RWPE1 (cell line): ENCODE measurements at places on chromosomes 12 and 14.
A peak's percentile ranks its signal among the peaks of the same experiment; 100 is the strongest.

DNA sequence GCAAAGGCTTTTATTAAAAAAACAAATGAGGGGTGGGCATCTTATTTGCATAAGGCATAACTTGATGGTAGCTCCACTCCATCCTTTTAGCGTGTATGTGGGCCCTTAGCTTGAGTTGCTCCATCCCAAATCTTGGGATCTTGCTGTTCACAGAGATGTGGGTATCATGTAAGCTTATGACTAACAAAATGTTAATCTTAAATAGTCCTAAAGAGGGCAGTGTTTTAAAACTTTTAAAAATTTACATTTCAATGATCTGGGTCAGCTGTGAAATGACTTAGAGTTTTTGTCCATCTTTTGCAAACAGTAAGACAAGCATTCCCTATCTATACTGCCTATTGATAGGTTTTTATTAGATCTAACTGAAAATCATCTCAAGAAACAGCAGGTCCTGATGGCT is 86.0 kb downstream of the SLCO1A2 start:
- no peak for DNase-seq

DNA sequence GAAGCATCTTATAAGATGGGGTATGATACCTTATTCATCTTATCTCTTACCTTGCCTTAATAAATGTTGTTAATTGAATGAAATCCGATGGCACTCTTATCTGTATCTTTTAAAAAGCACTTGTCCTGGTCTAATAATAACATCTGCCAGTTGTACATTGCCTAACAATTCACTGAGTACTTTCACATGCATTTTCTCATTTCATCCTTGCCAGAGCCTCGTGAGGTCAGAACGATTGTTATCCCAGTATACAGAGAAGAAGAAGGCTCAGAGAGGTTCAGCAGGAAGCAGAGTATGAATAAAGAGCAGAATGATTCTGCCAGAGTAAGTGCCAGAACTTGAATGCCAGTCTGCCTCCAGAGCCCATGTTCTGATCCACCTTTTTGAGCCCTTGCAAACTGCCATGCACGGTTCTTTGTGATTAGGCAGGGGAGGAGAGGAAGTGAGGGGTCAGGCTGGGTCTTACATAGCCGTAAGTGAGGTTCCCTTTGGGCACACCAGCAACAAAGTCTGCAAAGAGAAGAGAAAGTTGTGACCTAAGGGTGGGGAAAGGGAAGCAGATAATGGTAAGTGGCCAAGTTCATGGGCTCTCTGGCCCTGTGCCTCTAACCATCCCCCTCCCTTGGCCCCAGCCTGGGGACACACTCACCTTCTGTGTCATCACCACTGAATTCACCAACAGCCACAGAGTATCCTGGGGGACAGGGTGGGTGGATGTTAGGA is 11.7 kb downstream of the ITGA5 start:
- DNase-seq = no peak

- DNase-seq = peak; percentile 37
Measured at GRCh38 chr12:14824012-14824634, 10.1 kb upstream of the SMCO3 start.

DNA sequence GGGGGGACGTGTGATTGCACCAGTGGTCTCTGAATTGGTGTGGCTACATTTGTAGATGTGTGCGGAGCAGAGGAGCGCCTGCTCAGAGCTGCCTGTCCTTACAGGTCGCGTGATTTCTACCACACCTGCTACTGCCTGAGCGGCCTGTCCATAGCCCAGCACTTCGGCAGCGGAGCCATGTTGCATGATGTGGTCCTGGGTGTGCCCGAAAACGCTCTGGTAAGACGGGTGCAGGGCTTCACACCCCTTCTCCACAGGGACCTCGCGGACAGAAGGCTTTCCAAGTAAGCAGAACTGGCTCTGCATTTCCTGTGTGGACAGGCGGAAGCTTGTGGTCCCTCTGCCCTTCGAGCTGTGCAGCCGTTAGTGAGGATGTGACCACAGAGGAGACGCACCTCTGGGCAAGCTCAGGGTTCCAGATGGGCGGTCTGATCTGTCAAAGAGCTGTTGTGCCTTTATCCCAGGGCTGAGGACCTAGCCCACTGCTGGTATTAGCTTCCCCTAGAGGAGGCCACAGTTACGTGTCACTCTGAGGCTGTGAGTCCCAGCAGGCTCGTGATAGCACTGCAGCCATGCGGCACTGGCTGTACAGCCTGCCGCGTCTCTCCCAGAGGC is 47.7 kb downstream of the MAX start:
- DNase-seq = no peak

DNA sequence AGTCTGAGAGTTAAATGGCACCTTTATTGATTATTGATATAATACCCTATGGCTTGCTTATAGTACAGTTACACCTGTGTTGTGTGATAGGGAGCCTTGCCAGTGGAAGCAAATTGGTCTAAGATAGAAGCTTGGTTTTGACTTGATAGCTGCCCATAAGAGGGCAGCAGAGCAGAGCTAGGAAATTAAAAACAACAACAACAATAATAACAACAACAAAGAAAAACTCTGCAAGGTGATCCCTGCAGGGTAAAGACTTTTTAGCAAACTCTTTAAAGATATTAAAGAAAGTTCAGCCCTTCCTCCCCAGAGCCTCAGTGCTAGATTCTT is 18.0 kb upstream of the RNASE10 start:
- no peak for DNase-seq

DNA sequence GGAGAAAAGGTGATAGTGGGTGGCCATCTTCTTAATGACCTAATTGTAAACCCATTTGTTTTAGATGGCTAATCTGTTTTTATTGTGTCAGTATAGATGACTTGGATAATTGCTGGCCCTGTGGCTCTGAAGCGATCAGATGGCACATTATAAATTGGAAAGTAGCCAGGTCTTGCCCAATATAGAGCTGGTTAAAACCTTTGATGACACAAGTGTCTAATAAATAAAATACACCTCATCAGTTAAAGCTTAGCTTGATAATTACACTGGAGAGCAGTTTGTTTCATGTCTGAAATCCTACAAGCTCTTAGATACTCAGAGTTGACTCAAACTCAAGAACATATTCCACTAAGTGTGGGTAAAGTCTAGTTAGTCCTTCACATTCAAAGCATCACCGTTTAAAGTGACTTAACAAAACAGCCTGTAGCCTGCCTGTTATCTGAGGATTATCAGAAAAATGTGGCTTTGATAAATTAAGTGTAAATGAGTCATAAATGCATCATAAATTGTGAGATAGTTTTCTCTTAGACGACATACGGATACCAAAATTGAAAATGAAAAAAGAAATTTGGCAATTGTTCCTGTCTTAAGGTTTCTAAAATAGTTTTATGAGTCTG is 280.9 kb downstream of the LRIG3 start:
- no peak for DNase-seq

DNA sequence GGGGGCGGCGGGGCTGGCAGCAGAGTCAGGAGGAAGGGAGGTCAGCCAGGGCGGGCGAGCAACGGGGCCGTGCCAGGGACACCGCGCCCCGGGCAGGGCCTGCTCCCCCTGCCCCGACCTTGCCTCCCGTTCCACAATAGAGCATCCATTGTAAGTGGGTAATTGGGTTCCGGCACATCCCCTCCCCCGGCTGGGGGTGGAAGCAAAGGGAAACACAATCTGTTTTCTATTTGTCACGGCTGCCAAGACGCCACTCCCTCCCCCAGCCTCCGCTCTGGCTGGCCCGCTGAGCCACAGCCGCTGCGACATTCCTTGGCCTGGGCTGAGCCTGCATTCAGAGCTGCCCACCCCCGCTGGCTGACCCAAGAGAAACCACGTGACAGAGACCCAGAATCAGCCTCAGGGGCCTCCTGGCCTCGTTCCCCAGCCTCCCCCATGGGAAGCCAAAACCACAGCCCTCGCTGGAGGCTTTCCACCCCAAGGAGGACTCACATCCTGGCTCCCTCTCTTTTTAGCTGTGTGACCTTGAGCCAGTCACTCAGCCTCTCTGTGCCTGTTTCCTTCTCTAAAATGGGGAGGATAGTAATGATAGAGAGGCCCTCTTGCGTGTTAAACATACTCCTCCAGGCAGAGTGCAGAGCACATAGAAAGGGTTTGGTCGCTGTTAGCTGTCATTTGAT is 117.6 kb downstream of the SCARB1 start:
- DNase-seq = peak; percentile 79

DNA sequence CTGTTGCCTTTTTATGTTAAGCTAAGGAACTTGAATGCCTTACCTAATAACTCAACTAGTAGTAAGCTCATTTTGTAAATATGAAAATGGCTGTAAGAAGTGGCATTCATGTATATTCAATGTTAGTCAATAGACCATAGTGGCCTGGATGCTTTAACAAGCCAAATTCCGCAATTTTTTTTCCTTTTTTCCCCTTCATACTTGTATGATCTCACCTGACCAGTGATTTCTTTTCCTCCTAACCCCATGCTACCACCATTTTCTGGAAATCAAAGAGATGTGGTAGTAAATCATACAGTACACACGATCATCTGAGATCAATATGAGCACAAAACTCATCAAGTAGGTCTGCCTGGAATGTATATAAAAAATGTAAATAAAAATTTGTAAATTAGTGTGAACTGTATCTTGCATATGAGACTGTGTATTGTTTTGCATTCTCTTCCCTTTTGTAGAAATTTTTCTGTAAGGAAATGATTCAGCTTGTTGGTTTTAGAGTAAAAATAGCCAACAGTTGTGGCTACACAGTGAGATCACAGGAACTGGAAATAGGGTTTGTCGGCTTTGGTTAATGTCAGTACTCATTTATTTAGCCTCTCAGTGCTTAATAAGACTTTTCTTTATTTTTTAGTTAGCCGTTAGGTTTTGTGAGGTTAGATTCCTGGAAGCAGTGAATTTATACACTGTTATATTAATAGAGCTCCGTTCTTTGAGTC is 62.5 kb downstream of the ETNK1 start:
- no peak for DNase-seq

DNA sequence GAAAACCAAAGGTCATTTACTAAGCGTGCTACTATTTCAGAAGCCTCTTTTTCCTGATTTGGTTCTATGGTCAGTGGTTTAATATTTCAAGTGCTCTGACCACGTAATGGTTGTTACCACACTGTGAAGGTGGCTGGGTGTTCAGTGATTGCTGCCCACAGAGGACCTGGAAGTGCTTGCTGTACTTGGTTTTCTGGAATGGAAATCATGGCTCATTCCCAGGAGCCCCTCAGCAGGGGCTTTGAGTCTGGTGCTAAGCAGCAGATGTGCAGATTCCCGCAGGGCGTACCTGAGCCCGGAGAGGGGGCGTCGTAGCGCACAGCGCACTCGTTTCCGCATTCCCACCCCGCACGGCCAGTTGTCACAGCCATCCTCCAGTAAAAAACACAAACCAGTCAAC is 50.5 kb downstream of the TRAF3 start:
- DNase-seq = no peak

- no peak for DNase-seq
Measured at GRCh38 chr14:51401756-51402155, 161.7 kb downstream of the TMX1 start.

GRCh38 chr14:103815253-103815652 is 32.1 kb downstream of the PPP1R13B start:
- DNase-seq = no peak

GRCh38 chr12:2959192-2959504 is at the start of gene TEAD4:
TSS of gene TEAD4 (plus strand) at chr12:2959397.
- DNase-seq = peak; percentile 89

- peak; percentile 34 for DNase-seq
Measured at GRCh38 chr14:54722791-54723432, 156.0 kb downstream of the SAMD4A start.

DNA sequence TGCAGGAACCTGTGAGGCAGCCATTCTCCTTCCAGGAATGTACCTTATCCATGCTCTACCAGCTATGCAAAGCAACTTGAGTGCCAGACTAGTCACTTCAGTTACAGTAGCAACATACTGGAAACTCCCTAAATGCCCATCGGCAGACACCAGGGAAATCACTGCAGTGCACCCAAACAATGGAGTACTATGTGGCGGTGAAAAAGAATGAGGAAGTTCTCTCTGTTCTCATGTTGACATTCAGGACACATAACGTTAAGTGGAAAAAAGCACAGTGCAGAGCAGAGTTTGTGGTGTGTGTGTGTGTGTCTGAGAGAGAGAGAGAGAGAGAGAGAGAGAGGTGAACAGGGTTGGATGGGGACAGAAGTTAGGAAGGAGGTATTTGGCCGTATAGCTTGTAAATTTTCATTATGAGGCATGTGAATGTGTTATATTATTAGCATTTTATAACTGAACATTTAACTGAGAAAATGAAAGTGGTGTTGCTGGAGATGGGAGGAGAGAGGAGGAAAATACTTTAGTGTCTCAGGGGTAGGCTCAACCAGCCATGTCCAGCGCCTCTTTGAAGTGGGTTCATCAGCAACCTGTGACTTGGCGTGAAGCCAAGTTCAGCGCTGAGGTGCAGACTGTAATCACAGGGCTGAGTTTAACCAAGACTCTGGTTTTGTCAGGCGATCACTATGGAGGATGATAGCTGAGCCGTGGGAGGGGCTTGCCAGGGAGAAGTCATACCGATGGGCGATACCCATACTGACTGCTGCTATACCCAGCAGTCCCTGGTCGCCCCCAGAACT is 17.3 kb downstream of the TNFAIP2 start:
- no peak for DNase-seq

GRCh38 chr12:118727979-118728366 is 253.4 kb upstream of the SRRM4 start:
- DNase-seq = no peak

- DNase-seq = no peak
Measured at GRCh38 chr12:121267822-121268221, 28.7 kb downstream of the CAMKK2 start.

DNA sequence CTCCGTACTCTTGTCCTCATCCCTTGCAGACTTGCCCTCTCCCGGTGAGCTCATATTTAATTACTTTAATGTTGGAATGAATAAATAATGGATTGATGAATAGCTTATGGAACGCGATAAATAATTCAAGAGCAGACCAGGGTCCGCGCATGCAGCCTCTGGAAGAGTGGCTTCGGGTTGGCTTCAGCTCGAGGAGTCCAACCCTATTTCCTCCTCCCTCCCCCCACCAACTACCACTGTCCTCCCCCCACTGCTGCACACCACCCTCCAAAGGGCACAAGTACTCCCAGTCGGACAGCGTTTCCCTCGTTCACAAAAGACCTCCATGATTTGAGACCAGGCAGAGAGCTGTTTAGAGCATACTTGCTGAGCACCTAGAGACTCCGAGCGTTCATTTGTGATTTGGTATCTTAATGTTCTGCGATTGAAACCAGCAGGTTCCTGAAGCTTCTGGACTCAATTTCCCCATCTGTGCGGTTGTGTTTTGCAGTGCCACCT is 647 bp upstream of the SIX1 start:
- DNase-seq = no peak

DNA sequence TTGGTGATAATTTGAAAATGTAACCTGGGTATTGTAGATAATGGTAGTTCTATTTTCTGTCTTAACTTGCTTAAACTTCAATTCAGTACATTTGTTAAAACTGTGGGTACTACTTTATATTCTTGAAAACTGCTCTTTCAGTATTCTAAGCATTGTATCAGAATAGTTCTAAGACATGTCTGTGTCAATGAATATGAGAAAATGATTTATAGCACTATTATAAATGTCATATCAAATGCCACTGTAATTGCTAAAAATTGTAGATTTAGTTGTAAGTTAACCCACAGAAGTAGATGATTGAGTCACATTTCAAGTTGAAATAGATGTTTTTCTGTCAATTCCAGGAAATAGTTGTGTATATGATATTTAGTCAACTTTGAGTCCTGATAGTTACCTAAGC is 2.4 kb downstream of the NAA30 start:
- DNase-seq = no peak
